ENCODE measurements at places on chromosomes 3 and 15.

DNA sequence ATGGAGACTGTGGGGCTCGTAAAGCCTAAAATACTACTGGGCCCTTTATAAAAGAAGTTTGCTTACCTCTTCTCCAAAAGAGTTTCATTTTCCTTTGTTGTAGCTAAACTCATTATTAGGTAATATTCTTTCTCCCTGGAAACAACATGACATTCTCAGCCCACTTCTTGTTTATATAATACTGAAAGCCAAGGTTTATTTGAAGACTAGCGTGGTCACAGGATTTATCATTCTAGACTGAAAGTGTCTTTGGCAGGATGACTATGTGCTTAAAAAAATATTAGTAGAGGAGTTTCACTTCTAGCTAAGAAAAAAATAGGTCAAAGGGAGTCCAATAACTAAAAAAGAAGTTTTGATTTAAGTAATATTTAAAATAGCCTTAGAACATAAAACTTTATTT is 1085.2 kb upstream of the CADM2 start:
- DNase-seq = no peak

- no peak for DNase-seq
Observed at GRCh38 chr3:141375381-141376301, 7.3 kb downstream of the ZBTB38 start.

DNA sequence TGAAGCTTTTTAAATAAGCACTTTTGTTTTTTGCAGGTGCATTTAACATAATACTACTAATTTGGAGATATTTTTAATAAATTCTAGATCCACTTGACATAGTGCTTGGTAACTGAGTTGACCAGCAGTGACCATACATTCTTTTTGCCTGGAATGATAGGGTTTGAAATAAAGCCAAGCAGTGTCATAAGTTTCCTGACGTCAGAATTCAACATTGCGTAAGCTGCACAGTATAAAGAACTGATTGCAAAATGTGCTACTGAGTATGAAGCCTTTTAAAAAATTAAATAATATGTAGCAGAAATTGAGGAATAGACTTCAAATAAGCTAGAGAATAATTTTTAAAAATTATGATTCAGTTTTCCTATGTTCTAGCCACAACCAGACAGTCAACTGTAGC is 454.6 kb upstream of the ARPP21 start:
- DNase-seq = no peak

GRCh38 chr15:38085931-38086568 is 151.6 kb downstream of the TMCO5A start:
- DNase-seq = no peak

DNA sequence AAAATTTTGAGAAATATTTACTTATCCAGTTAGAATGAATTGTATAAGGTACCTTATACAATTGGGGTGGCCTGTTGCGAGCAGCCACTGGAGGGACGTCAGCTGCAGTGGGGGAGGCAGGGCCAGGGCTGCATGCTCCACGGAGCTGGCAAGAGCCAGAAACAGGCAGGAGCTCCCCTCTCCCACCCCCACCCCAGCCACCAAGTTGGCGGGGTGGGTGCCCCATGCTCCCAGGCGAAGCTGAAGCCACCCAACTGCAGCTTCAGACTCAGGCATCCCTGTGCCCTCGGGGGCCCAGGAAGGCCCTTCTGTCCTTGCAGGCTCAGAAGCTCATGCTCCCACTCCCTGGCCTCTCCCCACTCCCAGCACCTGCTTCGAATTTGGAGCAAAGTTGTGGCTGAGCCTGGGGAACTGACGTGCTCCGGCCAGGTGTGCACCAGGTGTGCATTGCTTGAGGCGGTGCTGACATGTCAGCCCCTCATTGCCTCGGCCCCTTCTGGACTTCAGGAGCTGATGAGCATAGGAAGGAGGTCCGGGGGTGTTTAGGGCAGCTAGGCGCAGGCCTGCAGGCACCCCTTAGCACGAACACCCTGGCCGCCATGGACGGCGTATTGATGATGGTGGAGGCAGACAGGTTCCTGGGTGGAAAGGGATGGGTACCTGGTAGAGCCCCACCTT is 743.8 kb upstream of the GBE1 start:
- no peak for DNase-seq

DNA sequence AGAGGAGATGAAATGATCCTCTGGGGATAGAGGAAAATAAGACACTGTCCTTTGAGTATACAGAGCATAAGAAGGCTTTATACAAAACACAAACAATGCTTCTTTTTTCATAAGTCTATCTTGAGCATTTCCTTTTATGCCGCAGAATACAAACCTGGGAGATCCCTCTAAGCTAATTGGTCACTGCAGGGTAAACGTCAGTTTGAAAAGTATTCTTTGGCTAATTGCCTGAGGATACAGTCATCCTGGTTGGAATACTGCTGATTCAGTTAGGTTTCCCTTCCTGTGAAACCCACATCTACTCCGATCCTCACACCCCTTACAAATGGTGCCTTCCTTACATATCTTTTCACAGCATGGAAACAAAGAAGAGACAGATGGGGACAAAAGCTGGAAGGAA is 10.6 kb downstream of the WNT5A start:
- DNase-seq = no peak

GRCh38 chr15:45732662-45733061 is 97.8 kb downstream of the SQOR start:
- DNase-seq = no peak

GRCh38 chr3:22373182-22373581 is 622.2 kb upstream of the ZNF385D start:
- DNase-seq = no peak

DNA sequence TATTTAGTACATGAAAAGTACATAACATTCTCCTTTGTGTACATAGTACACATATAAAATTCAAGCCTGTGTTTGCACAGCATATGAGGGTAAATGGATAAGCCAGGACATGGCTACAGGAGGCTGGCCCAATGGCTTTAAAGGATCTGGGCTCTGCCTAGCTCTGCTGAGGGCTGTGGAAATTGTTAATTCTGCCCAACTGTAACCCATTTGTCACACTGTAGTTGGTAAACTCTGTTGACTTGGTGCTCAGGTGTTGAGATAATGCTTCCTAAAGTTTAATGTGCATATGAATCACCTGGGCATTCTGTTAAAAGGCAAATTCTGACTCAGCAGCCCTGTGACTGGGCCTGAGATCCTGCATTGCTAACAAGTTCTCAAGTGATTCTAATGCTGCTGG is 196.5 kb upstream of the ZPLD1 start:
- DNase-seq = no peak

- no peak for DNase-seq
Observed at GRCh38 chr15:90883526-90883975, 753 bp upstream of the FES start.

GRCh38 chr3:16881896-16882630 is 2.7 kb upstream of the PLCL2 start:
- no peak for DNase-seq

DNA sequence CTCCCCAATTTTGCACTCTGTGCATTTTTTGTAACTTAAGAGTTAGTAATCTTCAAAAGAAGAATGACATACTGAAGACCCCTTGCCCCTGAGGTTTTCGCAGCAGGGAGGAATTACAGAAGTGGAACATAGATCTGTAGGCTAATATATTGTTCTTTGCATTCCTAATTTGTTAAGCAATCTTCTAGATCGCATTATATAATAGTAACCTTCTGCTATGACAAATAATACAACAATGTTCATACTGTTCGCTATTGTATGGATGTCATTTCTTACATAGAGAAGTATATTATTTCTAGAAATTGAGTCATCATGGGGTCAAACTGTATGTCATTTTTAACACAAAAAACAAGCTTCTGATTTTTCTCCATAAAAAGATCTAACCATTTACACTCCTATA is 95.8 kb upstream of the TGFBR2 start:
- DNase-seq = no peak

- DNase-seq = no peak
Observed at GRCh38 chr3:14253022-14253706, 74.5 kb downstream of the LSM3 start.

DNA sequence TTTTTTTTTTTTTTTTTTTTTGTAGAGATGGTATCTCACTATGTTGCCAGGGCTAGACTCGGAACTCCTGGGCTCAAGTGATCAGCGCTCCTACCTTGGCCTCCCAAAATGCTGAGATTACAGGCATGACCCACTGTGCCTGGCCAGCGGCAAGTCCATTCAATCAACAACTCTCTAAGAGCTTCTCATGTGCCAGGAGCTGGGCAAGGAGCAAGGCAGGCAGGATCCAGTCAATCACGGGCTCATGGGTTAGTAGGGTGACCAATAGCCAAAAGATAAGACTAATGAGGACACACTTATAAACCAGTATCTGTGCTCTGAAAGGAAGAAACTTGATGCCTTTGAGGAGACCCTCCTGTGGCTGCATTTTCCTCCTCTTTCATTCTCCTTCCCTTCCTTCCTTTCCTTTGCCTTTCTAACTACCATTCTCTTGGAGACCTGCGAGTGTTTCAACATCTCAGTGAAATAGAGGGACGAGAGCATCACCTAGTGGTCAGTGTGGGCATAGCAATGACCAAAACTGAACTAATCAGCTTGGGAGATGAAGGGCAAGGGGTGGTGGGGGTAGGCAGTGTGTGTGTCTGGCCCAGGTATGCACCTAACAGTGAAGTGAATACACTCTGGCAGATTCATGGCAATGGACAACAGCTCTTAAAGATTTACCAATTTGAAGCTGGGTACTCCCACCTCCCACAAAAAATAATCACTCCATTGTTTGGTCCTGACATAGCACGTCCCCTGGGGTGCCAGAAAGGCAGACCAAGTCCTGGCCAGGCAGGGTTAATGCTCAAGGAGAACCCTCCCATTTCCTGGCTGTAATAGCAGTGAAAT is 6.3 kb downstream of the RPP25 start:
- peak; percentile 68 for DNase-seq

DNA sequence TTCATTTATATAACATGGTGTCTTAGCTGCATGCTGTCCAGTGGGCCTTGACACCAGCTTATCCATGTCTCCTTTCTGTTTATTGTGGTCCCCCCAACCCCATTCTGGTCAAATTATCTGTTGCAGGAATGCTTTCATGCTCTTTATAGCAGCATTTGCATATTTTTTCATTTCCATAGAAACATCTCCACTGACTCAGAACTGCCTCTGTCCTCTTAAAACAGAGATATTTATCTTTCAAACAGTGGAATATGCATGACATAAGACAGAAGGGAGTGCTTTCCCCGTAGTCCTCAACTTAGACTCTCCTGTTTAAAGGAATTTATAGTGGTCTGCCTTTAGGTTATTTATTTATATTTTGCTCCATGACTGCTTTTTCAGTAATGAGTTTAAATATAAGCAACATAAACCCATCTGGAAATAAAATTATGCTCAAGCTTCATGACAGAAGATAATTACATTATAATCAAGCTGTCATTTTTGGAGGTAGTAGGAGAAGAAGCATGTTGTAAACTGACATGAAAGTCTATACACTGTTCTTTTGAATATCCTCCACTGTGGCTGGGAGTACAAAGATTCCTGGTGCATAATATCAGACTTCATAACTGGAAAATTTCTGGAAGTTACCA is 179.5 kb upstream of the CD96 start:
- DNase-seq = no peak

GRCh38 chr3:13681931-13682330 is 133.0 kb downstream of the FBLN2 start:
- no peak for DNase-seq

- peak; percentile 92 for DNase-seq
Observed at GRCh38 chr15:62625429-62626033, 417.0 kb upstream of the TPM1 start.

- no peak for DNase-seq
Observed at GRCh38 chr3:188711881-188712247, 459.9 kb upstream of the TPRG1 start.

DNA sequence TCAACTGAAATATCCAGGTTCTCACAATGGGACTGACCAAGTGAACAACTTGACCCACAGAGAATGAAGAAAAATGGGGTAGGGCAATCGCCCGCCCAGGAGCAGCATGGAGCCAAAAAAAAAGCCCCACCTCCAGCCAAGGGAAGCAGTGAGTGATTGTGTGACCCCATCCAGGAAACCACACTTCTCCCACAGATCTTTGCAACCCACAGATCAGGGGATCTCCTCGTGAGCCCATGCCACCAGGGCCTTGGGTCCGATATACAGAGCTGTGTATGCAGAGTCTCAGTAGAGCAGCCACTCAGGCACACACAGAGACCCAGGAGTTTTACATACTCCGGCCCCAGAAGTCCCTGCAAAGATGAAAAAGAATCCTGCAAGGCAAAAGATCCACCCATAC is 35.7 kb downstream of the PYGO1 start:
- no peak for DNase-seq

DNA sequence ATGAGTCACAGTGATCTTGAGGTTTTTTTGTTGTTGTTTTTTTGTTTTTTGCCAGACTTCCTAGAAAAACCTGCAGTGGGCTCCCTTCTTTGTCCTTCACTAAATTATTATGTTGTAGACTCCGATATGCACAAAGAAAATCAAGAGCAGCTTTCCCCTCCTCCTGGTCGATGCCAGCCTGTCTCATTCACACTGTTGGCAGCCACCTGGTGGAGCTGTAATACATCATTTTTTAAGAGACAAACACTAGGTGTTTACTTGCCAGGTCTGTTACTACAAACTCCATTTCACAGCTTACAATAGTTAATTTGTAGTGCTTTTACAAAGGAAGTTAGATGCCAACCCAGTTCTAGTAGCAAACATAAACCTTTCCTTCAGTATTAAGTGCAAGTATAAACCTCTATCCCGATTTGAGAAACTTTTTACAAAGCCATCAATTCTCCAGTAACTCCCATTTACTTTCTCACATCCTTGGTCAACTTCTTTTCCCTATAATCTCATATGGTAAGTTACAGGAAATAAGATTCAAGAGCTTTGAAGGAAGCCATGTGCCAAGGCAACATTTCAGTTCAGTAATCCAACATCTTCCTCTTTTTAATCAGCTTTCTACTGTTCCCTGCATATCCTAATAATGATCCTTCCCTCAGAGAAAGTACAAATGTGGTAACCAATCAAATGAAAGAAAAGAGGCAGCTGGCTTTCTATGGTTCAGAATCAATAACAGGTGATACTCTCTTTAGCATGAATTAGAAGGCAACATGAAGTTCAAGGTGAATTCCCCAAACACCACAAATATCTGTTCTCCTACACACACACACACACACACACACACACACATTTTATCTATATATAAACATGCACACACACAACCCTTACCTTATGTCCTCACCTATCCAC is 14.0 kb downstream of the AAGAB start:
- peak; percentile 28 for DNase-seq

- DNase-seq = peak; percentile 90
Observed at GRCh38 chr15:53586799-53587198, 172.7 kb downstream of the WDR72 start.

DNA sequence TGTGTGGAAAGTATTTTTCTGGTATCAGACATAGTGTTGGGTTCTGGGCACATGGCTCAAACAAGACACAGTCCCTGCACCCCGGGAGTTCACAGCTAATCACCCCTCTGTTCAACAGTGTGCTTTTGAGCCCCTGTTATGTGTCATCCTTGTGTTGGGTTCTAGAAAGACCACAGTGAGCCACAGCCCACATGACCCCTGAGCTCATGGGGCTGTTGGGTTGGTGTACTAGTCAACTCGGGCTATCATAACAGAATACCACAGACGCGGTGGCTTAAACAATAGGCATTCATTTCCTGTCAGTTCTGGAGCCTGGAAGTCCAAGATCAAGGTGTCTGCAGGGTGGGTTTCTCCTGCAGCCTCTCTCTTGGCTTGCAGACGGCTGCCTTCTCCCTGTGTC is 100.0 kb downstream of the DNAJB8 start:
- DNase-seq = no peak

- no peak for DNase-seq
Observed at GRCh38 chr3:53585049-53585448, 90.6 kb downstream of the CACNA1D start.

- DNase-seq = no peak
Observed at GRCh38 chr3:194194051-194194756, 58.3 kb downstream of the HES1 start.

GRCh38 chr3:189690672-189691071 is 59.5 kb downstream of the TP63 start:
- DNase-seq = no peak

Data from NCI-H524 (cell line).